ENCODE measurements at places on chromosomes 5 and 9.

DNA sequence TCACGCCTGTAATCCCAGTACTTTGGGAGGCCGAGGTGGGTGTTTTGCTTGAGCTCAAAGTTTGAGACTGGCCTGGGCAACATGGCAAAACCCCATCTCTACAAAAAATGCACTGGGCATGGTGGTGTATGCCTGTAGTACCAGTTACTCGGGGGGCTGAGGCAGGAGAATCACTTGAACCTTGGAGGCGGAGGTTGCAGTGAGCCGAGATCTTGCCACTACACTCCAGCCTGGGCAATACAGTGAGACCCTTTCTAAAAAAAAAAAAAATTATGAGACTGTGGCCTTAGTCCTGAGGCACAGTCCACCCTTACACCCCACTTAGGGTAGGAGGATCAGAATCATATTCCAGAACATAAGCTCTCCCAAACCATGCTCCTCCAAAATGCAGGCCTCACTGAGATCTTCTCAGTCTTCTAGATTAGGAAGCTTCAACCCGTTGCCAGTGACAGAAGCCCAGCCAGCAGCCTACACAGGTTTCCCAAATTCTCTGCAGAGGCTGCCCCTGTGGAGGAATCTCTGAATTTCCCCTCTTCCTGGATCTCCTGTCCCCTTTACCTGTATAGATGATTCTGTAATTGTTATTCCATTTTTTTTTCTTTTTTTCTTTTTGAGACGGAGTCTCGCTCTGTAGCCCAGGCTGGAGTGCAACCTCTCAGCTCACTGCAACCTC is 77.3 kb downstream of the BASP1 start:
- DNase-seq: no peak

GRCh38 chr9:92704528-92704927 is 34.6 kb upstream of the IPPK start:
- DNase-seq: no peak

DNA sequence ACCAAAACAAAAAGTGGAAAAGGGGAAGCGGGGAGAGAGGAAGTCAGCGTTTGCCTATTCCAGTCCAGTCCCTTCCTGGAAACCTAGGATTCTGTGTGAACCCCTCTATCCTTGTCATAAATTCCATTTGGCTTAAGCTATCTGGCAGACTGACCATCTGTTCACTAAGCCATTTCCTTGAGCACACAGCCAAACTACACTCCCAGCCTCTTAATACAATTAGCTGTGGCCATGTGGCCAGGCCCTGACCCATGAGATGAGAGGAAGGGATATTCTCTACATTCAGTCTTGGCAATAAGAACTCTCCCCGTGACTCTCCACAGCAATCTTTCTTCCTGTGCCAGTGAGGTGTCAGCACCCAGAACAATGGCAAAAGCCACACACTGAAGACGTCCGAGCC is 424.8 kb downstream of the TLE1 start:
- DNase-seq: no peak

- no peak for DNase-seq
Measured at GRCh38 chr5:113003763-113004162, 27.2 kb downstream of the DCP2 start.

DNA sequence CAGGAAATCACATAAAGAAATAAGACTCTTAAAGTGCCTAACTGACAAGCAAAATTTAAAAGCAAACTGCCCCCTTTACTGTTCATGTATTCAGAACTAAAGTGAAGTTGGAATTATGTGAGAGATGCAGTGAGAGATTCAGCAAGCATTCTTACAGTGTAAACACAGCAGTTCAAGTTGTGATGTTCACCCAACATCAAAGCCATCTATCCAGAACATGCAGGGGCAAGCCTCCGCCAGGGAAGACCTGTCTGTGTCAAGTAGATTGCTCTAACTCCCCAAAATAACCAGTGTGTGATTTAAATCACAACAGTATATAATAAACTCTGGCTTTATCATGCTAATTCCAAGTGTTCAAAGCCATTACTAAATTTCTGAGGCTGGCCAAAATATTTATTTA is 233.3 kb downstream of the BNC2 start:
- no peak for DNase-seq

DNA sequence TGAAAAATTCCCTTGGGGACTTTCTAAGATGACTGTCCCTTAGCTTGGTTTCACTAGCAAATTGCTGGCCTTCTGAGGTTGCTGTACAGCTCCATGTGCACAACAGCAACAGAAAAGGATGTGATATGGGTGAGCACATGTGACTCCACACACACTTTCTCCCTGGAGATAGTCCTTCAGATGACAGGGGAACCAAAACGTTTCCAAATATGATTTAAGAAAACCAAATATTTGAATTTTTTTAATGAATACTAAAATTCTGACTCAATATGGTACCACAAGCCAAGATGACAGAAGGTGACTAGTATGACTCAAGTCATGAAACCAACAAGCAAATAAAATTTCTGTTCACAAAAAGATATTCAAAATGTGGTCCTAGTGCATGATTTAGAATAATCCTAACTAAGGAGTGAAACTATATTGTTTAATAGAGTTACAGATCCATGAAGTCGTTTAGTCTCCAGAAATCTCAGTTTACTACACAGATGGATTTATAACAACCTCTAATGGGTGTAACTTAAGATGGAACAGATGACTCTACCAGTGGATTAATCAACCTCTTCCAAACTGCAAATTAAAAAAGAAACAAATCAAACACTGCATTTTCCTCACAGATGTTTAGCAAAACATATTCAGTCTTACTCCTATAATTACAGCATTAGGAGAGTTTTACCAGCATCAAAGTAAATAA is 144.8 kb upstream of the PIK3R1 start:
- peak; percentile 50 for DNase-seq

DNA sequence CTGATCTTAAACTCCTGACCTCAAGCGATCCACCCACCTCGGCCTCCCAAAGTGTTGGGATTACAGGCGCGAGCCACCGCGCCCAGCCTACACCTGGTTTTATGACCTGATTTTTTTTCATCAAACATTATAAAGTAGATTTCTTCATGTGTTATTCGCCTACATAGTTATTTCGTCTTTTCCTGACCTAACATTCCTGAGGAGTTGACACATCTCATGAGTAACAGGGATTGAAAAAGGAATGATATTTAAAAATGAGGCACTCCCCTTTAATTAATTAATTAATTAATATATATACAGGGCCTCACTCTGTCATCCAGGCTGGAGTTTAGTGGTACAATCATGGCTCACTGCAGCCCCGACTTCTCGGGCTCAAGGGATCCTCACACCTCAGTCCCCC is 20.2 kb upstream of the MTMR12 start:
- no peak for DNase-seq

DNA sequence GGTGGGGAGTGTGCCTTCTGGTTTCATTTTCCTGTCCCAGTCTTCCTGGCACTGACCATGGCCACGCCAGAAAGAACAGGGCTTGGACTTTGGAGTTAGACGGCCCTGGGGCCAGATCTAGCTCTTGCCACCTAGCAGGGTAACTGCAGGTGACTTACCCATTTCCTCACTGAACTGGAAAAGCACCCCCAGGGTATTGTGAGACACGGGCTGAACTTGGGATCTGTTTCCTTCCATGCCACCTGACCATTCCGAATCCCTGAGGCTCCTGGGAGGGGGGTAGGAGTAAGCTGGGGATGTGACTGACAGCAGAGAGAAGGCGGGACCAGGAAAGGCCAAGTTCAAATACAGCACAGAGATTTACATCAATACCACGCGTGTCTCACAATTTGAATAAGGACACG is 9.4 kb downstream of the HNRNPAB start:
- DNase-seq: no peak

DNA sequence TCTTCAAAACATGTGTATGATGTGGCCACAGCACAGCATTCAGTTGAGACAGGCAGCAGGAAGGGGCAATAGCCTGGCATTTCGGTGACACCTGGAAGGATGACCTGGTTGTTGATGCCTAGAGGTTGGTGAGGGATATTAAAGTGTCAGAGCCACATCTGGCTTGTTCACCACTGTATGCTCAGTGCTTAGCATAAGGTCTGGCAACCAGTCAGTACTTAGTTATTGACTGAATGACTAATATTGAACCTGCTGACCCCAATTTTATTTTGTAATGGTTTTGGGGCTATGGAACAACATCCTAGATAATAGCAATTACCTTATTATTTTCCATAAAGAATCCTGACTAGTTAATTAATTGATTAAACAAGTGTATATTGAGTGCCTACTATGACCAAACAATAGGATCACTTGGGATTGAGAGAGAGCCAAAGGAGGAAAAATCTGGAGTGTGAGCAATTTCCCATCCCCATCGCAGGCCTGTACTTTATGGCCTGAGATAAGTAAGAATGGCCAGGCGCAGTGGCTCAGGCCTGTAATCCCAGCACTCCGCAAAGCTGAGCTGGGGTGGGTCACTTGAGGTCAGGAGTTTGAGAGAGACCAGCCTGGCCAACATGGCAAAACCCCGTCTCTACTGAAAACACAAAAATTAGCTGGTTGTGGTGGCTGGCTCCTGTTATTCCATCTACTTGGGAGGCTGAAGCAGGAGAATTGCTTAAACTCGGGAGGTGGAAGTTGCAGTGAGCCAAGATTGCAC is 85.4 kb upstream of the PLPP1 start:
- DNase-seq: no peak

- no peak for DNase-seq
Measured at GRCh38 chr5:126852091-126852571, 75.2 kb downstream of the LMNB1 start.

- no peak for DNase-seq
Measured at GRCh38 chr5:140398379-140398811, 3.2 kb upstream of the ANKHD1 start.

GRCh38 chr9:136517950-136518349 is 27.9 kb downstream of the NOTCH1 start:
- DNase-seq: no peak

- no peak for DNase-seq
Measured at GRCh38 chr9:136364942-136365774, 1.6 kb upstream of the DNLZ start.

- no peak for DNase-seq
Measured at GRCh38 chr5:143506836-143507552, 103.5 kb upstream of the NR3C1 start.

DNA sequence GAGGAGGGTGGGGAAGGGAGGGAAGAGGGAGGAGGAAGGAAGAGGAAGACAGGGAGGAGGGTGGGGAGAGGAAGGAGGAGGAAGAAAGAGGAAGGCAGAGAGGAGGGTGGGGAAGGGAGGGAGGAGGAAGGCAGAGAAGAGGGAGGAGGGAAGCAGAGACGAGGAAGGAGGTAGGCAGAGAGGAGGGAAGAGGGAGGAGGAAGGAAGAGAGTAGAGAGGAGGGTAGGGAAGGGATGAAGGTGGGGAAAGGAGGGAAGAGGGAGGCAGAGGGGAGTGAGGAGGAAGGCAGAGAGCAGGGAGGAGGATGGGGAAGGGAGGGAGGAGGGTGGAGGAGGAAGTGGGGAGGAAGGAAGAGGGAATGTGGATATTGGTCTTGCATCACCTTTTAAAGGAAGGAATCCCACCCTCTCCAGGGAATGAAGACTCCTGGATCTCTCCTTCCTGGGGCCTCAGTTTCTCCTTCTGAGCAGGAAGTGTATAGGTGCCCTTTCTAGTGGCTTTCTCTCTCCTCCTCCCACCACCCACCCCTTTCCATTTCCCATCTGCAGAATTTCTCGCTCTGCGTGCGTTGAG is 188.9 kb upstream of the ZNF618 start:
- no peak for DNase-seq

- no peak for DNase-seq
Measured at GRCh38 chr9:127534250-127534906, 77.7 kb upstream of the STXBP1 start.

GRCh38 chr5:179371681-179372680 is 26.7 kb upstream of the ADAMTS2 start:
- DNase-seq: no peak

GRCh38 chr9:13378154-13378553 is 98.7 kb upstream of the MPDZ start:
- DNase-seq: no peak

DNA sequence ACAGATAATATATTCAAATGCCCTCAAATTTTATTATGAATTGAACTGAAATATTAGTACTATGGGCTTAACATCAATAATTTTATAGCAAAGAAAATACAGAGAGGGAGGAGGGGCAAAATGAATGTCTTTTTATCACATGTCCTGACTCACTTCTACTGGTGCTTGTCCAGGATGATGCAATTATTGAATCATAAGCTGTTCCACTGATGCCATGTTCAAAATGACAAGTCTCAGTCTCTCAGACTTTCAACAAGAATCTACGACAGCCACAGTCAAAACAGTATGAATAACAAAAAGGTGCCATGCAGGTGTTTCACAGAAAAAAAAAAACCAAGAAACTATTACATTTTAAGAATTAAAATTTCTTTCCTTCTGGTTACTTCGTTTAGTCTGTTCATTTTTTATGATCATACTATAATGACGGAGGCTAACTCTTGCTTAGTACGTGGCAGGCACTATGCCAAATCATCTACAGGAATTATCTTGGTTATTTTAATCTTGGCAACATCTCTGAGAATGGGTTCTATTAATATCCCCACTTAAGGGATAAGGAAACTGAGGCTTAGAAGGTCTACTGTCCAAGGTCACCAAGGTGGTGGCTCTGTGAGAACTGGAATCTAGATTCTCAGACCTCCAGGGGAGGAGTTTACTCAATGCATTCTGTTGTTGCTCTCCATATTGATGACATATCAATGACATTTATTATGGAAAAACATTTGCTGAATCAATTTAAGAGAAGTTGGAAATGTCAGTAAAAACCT is 61.5 kb downstream of the NR3C1 start:
- DNase-seq: no peak

DNA sequence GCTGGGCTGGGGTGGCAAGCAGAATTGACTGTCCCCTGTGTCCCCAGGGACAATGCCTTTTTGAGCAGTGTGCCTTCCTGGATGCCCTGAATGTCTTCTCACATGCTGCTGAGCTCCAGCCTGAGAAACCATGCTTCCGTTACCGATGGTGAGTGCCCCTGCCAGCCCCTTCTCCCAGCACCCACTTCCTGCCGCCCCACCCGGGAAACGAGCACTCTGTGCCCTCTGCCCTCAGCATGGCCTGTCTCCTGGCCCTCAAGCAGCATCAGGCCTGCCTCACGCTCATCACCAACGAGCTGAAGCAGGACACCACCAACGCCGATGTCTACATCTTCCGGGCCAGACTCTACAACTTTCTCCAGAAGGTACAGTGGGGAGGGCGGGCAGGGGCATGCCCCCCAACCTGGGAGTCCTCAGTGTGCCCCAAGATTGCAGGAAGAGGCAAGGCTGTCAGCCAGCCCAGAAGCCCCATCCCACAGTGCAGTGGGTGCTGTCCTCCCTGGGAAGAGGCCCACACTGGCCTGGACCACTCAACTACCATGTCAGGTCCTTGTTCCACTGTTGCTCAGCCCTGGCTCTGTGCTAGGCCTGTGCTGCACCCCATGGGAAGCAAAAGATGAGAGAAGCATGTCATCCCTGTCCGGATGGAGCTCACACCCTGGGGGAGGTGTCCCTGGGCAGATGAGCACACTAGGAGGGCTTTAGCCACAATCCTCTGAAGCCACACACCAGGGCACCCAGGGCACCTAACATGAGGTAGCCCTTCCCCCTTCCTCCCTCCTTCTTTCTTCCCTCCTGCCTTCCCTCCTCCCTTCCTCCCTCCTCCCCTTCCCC is 4.4 kb downstream of the TTC16 start:
- DNase-seq: no peak

Data from GM18507 (cell line).